Left ventricle myocardium inferior (tissue), 1 donor: ENCODE measurements at places on chromosomes 16 and 17.

DNA sequence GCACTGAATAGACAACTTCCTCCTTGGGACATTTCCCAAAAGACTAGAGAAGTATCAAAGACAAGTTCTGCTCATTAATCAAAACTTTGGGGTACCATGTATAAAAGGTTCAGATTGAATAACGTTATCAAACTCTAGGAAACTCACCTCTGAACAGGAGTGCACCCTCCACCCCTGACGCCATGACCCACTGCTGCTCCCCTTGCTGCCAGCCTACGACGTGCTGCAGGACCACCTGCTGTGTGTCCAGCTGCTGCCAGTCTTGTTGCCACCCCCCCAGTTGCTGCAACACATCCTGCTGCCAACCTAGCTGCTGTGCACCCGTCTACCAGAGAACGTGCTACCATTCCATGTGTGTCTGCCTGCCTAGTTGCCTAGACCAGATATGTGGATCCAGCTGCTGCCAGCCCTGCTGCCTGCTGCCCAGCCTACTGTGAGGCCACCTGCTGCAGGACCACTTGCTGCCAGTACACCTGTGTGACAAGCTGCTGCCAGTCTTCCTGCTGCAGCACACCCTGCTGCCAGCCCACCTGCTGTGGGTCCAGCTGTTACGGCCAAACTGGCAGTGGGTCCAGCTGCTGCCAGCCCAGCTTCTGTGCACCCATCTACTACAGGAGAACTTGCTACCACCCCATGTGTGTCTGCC is 13.8 kb upstream of the KRTAP9-2 start:
- DNase-seq: no peak

DNA sequence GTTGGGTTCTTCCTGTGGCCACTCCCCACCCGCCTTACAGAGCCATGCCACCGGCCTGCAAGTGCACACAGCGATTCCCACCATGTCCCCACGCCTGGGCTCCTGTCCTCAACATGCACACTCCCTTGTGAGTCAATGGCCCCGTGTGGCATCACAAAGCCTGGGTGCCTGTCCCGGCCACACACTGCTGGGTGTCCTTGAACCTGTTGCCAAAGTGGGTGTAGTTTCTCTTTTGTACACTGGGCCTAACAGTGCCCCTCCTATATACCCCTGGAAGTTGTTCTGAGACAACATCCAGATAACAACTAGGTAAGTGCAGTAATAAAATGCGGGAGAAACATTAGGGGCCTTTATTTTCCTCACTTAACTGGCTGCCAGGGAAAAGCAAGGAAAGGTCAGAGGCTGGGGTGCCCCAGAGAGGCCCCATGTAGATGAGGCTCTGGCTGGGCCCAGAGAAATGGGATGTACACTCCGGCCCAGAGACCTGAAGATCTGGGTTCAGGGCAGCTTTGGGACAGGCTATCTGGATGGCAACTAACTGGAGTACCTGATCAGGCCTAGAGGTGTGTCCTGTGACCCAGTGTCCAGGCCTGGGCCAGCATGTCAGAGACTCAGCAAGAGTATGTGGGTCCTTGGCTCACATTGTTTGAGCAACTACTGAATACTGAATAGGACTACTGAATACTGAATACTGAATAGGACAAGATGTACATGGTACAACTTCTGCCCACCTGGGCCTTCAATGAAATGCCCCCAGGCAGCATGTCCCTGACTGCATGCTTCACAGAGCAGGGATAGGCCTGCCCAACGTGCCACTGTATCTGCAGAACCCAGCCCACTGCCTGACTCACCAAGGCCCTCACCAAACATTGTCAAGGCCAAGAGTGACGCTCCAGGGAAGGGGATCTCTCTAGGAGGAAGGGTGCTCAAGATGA is 8.3 kb downstream of the ABCC3 start:
- DNase-seq: no peak

DNA sequence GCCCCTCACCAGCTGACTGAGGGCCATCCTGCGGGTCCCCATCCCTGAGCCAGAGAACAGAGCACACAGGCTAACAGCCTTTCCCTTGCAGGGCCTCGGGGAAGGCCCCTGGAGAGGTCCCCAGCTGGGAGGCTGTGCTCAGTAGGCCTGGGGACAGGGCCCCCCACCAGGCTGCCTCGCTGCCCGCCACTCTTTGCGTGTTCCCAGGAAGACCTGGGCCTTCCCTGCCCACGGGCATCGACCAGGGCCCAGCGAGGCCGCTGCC is 785 bp downstream of the HID1 start:
- DNase-seq: no peak

DNA sequence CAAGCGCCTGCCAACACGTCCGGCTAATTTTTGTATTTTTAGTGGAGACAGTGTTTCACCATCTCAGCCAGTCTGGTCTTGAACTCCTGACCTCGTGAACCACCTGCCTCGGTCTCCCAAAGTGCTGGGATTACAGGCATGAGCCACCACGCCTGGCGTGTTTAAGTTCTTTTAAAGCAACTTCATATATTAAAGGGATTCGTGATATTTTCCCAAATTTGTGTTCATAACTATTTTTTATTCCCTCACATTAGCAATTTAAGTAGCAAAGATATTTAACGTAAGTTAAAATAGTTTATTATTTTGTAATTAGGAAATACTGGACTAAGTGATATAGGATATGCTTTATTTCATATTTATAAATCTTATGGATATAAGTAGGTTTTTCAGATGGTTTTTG is 4.2 kb downstream of the SPG7 start:
- no peak for DNase-seq

GRCh38 chr17:1227917-1228780 is 42.1 kb upstream of the BHLHA9 start:
- DNase-seq: peak; percentile 52

DNA sequence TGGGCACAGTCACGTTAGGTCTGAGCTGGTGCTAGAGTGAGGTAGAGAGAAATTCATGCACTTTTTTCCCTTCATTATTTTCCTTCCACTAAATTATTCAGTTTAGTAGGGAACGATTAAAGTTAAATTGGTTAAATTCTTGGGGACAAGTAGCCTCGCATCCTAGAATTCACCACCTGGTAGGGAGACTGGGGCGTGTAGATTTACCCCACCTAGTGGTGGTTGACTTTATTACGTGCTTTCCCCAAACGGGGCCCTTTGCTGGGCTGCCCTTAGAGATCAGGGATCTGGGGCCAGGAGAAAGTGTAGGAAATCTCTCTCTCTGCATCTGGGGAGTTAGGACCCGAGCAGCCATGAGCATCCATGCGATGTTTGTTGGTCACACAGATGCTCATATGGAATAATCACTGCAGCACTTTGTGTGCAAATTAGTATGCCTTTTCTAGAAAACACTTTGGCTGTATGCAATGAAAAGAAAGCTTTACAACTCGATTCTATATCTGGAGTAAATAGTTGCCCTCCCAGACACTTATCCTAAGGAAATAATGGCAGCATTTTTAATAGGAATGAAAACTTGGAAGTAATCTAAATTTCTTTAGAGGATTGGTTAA is 107.0 kb downstream of the PLCG2 start:
- DNase-seq: no peak
